ENCODE measurements at places on chromosomes 1 and 21. TPM values are rescaled to one million over a fixed set of nuclear protein-coding genes. Genes with fewer than 3 reads are reported as not detected.

Gene C1orf105
- total RNA-seq, result not detected

Gene APOBEC4
- not detected for total RNA-seq

Gene TDRD10
- 2.6 TPM for total RNA-seq

Gene LCE1D
- total RNA-seq, result not detected

Gene KLHDC8A
- total RNA-seq, result not detected

Gene SVBP
- 17.8 TPM for total RNA-seq

Gene KRTAP13-2
- not detected for total RNA-seq

Gene FCRL3
- total RNA-seq, result not detected

Gene ANXA9
- not detected for total RNA-seq

Gene ANKRD34A
- total RNA-seq, result 0.05 TPM

Gene PLA2G2C
- total RNA-seq, result not detected

Gene GBP6
- total RNA-seq, result not detected

Gene GJC2
- 0.98 TPM for total RNA-seq
